Activated CD8-positive, alpha-beta memory T cell treated with anti-CD3 and anti-CD28 coated beads for 1 hour (primary cell): ENCODE measurements at places on chromosomes 13 and 19.

DNA sequence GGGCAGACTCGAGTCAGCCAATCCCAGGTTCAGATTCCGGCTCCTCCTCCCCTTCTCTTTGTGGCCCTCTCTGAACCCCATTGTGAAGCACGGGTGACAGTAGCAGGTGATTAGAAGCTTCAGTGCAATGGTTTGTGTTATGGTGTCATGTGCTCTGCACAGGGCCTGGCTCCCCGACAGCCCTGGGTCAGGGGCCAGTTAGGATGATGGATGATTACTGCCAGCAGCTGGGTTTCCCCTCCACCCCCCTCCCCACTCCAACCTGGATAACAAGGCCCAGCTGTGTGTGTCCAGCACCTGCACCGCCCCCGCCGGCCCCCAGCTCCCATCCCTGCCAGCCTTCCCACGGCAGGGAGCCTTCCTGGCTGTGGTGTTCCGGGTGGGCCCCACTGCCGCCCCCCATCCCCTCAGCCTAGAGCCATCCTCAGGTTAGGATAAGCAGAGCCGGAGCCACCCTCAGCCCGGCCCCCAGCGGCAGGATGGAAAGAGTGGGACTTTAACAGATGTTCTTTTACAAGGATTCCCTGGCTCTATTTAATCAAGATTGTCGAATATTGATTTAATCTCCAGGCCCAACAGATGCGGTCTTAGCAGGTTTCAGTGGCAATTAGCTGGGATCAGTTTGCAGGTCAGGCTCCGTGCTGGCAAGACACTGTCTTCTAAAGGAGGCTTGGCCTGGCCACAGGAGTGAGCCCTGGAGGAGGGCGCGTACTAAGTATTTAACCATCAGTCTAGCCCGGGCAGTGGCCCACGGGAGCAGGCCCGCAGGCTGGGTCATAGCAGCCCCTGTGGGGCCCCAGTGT, 156.2 kb downstream of the SIPA1L3 start:
- no peak for DNase-seq

DNA sequence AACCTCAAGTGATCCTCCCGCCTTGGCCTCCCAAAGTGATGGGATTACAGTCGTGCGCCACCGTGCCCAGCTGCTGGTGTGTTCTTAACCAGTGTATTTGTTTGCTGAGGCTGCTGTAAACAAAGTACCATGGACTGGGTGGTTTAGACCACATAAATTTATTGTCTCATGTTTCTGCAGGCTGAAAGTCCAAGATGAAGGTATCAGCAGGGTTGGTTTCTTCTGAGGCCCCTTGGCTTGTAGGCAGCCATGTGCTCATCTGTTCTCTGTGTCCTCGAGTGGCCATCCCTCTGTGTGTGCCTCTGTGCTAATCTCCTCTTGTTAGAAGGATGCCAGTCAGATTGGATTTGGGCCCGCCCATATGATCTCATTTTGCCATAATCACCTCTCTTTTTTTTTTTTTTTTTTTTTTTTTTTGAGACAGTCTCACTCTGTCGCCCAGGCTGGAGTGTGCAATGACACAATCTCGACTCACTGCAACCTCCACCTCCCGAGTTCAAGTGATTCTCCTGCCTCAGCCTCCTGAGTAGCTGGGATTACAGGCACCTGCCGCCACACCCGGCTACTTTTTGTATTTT, 31.8 kb downstream of the PEX11G start:
- no peak for DNase-seq

- no peak for DNase-seq
Observed at GRCh38 chr19:8393192-8393870, 3.2 kb downstream of the RAB11B start.

DNA sequence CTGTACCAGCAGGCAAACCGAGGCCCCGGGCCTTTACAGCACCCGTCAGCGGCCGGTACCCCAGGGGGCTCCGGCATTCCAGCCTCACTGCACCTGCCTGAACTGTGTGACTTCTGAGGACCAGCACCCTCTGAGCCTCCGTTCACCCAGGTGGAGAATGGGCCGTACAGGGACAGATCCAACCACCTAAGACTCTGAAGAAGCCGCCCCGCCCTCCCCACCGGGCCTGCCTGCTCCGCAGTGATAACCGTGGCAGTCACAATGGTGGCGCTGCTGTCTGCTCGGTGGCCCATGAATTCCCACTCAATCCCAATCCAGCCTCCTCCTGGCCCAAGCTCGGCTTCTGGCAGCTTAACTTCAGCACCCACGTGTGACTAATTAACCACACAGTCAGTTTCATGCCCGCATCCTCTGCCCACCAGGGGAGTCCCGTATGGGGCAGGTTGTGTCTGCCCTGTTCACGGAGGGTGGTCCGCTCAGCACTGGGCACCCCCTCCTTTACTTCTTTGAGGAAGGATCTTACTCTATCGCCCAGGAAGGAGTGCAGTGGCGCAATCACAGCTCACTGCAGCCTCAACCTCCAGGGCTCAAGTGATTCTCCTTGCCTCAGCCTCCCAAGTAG, 3.4 kb downstream of the TCF3 start:
- DNase-seq, result no peak

- no peak for DNase-seq
Observed at GRCh38 chr19:5960005-5961001, 17.6 kb downstream of the RANBP3 start.

DNA sequence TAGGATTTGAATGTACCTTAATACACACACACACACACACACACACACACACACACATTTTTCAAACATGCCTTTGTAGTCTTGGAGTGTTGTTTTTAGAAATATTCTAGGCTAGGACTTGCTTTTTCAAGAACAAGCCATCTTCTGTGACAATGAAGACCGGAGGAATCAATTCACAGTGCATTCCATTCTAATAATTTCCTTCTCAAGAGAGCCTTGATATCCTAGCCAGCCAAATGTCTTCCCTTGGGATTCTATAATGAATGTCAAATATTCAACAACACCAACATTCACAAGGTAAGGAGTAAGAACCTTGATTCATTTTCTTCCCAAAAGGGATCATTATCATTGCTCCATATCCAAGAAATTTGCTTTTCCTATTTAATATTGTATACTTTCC, 180.3 kb downstream of the SLITRK1 start:
- no peak for DNase-seq

DNA sequence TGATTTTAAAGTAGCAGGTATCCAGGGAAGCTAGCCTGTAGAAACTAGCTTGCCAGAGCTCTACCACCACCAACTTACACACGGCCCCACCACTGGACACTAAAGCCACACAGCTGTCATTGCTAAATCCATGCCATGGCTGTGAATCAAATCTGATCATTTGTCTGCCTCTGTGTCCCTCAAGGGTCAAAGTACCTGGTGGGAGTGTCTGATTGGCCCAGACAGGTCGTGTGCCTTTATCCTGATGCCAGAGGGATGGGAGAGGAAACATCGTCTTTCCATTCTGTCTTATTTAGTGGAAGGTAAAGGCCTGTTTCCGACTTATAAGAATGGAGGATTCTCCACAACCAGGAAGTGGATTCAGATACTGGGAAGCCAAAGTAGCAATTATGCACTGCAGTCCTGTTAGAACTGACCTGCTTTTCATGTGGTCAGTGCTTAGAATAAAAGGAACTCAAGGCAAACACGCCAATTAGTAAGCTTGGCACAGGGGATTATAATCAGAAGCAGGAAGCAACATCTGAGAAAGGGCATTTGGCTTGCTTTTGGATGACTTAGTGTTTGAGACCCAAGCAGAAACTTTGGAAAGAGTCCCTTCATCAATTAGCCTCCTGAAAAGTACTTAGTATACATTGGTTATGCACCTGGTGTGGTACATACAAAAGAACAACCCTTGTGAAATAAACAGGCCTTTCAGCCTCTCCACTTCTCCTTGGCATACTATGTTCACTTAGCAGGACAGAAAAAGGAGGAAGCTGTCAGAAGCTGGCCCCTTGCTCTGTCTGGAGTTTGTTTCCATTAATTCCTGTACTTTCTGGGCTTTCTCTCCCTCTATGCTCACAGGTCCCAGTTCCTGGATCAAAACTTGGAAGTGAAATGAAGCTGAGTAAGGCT, 192.4 kb downstream of the NUFIP1 start:
- DNase-seq, result no peak

DNA sequence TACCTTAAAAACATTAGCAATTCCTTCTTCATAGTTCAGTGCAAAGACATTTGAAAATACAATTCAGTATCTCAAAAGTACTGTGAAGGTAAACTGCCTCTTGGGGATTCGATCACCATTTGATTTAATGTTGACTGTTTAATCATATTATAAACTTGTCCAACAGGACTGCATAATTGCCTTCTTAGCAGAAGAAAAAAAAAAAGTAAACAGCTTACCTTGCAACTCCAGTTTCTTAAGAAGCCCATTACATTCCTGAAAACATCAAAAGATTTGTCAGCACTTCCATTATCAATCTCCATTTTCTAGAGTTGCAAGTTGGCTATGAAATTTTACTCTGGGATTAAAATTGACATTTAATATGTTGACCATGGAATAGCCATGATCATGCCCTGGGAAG, 1154.6 kb downstream of the OLFM4 start:
- DNase-seq, result no peak

- no peak for DNase-seq
Observed at GRCh38 chr13:99980824-99981734, 505 bp upstream of the ZIC2 start.

- DNase-seq, result no peak
Observed at GRCh38 chr13:75643693-75644092, 7.6 kb downstream of the LMO7 start.

DNA sequence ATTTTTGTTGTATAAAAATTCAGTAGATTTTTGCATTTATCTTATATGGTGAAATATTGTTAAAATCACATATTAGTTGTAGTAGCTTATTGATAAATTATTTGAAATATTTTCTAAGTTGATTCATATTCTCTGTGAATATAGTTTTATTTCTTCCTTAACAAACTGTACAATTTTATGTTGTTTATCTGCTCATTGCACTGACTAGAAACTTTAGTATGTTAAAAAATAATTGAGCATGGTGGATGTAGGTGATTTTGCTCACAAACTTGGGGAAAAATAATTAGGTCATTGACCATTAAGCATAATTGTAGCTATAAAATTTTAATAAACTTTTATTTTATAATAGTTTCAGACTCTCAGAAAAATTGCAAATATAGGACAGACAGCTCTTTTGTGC, 1445.3 kb upstream of the MIR17HG start:
- DNase-seq, result no peak

GRCh38 chr13:98111168-98112098, 31.5 kb upstream of the FARP1 start:
- DNase-seq, result no peak

DNA sequence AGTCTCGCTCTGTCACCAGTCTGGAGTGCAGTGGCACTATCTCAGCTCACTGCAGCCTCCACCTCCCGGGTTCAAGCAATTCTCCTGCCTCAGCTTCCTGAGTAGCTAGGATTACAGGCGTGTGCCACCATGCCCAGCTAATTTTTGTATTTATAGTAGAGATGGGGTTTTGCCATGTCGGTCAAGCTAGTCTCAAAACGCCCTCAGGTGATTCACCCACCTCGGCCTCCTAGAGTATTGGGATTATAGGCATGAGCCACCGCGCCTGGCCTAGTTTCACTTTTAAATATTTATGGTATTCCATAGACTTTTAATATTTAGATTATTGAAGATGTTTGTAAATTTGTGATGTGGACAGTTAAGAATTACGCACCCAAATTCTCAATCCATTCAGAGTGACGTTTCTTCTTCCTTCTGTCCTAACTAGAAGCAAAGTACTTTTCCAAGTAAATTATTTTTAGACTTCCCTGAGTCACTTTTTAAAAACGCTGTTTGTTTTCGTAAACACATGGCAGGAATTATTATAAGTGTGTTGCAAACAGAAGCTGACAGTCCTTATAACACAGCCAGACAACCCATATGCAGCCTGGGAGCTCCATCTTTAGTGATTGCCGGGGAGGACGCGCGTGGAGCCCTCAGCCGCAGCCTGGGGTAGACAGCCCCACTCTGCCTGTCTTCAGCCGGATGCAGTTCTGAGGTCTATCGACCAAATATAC, 131.7 kb downstream of the ATP11A start:
- no peak for DNase-seq

DNA sequence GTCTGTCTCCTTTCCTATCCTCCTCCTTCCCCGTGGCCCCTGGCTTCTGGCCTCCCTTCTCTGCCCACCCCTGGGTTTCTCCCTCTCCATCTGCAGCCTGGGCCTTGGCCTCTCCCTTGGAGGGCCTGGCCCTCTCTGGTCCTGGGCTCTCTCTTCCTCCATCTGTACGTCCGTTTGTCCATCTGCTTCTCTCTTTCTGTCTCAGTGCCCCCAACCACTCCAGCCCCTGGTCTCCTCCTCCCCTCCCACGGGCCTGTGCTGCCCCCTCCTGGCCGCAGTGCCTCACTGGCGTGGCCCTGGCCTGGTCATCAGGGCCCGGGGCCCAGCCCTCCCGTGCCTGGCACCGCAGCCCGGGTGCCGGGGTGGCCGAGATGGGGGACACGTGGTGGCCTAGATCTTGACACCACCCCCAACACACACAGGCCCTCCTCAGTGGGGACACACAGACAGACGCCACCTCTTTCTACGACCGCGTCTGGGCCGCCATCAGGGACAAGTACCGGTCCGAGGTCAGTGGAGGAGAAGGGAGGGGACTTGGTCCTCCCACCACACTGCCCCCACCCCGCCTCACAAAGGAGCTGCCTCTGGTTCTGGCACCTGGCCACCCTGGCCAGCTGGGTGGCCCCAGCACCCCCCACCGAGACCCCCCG, 11.3 kb downstream of the PRKCSH start:
- DNase-seq, result peak; percentile 41

DNA sequence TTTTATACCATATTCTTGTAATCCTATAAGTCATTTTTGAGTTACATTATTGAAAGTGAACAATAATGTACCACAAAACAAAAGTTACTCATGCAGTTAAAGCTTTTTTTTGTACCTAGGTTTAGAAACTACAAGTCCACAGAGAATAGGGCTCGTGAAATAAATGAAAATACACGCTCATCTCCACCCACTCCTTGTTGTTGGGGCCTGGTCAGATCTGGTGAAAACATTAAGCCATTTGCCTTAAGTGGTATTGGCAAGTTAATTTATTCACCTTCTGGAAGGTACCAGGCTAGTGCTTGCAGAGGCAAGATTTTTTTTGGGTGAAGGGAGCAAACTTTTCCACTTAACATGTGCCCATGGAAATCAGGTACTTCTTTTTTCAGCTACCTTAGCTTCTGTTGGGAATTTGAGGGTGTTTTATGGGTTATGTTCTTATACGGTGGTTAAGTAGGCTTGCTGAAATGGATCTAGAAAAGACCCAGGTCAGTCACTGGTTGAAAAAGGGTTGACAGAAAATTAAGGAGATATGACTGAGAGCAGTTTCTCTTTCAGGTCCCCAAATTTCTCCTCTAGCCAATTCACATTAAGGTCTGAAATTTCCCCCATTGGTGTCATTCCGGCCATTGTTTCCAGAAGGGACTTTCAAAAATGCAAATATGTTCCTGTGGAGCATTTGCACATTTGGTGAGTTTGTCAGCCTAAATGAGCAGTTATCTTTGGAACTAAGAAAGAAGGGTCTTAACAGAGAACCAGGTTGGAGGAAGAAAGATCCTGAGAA, 143.3 kb downstream of the KCNRG start:
- no peak for DNase-seq

DNA sequence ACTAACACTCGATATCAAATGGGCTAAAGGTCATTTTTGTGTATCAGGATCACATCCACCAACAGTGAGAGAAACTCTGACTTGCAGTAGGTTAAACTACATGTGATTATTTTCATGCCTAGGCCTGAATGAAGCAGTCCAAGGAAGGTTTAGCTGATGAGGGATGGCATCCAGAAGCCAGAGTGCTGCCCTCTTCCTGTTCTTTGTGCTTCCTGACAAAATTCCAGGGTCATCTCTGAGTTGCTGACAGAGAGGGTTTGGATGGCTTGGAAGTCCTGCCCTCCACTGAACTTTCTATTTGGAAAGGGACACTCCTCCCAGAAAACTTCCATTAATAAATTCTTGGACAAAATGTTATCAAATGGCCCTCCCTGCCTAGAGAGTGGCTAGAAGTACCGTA, 728.3 kb upstream of the SLC10A2 start:
- no peak for DNase-seq
